ENCODE measurements at places on chromosomes 7 and 10.

GRCh38 chr10:61950449-61951143 is 49.1 kb downstream of the ARID5B start:
- DNase-seq: no peak

- peak; percentile 19 for DNase-seq
Measured at GRCh38 chr7:4849390-4849789, 12.4 kb downstream of the PAPOLB start.

DNA sequence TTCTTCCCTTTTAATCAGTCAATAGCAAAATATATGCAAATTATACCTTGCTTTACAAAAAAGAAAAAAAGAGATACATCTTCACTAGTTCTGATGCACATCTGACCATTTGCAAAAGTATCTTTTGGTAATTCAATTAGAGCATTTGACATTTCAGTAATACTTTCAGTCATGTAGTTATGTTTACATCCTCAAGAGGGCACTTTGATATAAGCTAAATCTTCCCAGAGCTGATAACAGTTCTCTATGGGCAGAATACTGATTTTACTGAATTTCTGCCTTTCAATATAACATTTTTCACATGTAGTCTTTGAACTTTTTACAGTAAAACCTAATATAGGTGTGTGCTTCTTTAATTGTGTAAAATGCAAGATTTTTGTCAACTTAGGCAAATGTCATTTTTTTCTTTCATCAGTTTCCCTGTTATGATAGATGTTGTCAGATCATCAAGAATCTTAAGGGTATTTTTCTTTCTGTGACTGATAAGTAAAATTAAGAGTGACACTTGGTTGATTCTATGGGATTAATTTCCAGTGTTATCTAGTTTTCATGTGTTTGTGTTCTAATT is 703.5 kb upstream of the SEMA3D start:
- no peak for DNase-seq

- peak; percentile 7 for DNase-seq
Measured at GRCh38 chr10:82742478-82742877, 867.5 kb downstream of the NRG3 start.

GRCh38 chr10:107496594-107496993 is 332.1 kb upstream of the SORCS1 start:
- DNase-seq: no peak

DNA sequence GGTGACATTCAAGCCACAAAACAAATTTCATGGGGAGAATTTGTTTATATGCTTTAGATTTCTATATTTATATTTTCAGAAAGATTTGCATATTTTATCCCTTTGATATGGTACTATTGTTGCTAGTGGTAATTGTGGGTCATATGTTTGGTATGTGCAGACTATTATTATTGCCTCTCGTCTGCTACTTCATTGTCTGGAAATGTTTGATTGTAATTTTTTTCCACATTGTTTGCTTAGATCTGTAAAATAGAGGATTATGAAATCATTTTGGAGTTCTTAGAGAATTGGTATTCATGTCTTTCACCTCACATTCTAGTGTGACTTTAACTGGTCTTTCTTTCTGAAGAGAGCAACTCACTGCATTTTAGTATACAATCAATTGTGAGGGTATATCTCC is 44.7 kb downstream of the MYO3A start:
- no peak for DNase-seq

GRCh38 chr10:8375137-8375536 is 320.6 kb downstream of the GATA3 start:
- DNase-seq: no peak

GRCh38 chr7:50455658-50456057 is 5.5 kb upstream of the FIGNL1 start:
- no peak for DNase-seq

GRCh38 chr7:128833148-128833945 is 3.1 kb downstream of the FLNC start:
- DNase-seq: no peak

- DNase-seq: no peak
Measured at GRCh38 chr7:29866490-29866930, 60.2 kb downstream of the WIPF3 start.

DNA sequence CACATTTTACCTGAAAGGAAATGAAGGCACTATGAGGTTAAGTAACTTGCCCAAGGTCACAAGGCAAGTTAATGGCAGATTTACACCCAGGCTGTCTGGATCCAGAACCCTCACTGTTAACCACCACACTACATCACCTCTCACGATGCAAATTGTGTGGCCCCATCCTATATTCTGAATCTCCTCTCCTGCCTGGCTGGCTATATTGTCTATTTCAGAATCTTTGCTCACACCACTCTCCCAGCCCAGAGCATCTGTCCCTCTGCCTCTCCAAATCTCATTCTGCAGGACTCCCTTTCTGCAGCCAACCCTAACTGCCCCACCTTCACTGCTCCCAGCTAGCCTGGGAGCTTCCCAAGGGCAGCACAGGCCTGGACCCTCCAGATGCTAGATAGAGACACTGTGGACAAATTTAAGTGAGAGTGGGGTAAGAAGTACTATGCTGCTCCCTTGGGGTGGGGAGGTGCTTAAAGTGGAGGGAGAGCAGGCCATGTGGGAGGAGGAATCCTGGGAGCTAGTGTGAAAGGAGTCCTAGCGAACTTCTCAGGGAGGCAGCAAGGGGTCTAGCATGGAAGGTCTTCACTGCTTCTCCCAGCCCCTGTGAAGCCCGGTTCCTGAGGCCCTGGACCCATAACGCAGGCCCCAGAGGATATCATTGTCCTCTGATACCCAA is 786 bp downstream of the CUEDC2 start:
- DNase-seq: no peak

DNA sequence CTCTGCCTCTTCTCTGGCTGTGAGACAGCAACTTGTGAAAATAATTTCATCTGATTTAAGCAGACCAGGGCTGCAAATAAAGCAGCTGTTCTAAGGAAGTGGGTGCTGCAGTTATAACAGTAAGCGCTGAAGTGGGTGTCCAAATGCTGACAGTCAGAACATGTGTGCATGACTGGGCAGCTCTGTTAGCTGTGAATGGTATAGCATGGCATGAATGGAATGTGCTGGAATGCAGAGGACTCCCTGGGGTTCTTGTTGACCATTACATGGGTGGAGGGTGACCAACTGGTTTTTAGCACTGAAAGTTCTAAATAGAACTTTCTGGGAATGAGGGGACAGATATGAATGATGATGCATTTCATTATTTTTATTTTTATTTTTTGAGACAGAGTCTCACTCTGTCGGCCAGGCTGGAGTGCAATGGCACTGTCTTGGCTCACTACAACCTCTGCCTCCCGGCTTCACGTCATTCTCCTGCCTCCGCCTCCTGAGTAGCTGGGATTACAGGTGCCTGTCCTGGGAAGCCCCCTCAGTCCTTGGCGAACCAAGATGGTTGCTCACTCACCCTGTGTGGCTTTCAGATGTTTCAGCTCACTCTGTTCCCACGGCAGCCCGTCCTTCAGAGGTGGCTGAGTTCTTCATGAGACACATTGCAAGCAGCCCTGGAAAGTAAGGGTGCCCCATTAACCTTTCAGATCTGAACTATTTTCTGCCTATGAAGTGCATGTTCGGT is 319.8 kb upstream of the PHYHIPL start:
- DNase-seq: peak; percentile 62

DNA sequence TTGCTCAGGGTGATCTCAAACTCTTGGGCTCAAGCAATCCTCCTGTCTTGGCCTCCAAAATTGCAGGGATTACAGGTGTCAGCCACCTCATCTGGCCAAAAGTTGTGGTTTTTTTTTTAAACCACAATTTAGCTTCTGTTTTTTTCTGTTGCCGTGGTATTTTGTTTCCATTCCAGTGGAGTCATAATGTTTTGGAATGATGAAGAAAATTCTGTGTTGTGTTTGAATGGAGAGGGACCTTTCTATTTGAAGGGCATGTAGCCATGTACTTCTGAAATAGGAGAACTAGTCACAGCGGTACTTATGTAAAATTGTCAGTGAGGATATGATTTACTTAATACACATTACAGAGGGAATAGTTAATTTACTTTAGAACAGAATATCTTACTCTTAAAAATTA is 201.3 kb downstream of the ARL4A start:
- no peak for DNase-seq

GRCh38 chr7:10934292-10934691 is 39.4 kb upstream of the PHF14 start:
- DNase-seq: peak; percentile 33
